NCI-H1930 (cell line): ENCODE measurements at places on chromosomes 3 and 15.

GRCh38 chr3:25151903-25152295, 276.2 kb upstream of the RARB start:
- DNase-seq = no peak

- no peak for DNase-seq
Measured at GRCh38 chr3:154642145-154642544, 212.2 kb upstream of the GPR149 start.

- DNase-seq = no peak
Measured at GRCh38 chr3:139778682-139779233, 101.0 kb upstream of the NMNAT3 start.

DNA sequence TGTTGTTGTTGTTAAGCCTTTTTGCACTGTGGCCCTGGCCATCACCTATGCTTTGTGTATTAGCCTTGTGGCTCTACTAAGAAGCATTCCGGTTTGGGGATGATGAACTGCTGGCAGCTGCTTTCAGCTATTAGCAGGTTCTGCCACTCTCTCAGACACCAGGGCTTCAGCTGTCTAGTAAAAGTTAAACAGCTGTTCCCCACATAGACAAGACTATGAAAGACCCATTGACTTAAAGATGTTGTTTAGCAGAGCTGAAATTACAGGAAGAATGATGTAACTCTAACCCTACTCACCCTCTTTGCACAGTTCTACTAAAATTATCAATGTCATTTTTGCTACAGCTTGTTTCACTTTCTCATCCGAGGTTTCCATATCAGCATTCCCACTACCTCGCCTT, 131.2 kb upstream of the CGNL1 start:
- DNase-seq = no peak

DNA sequence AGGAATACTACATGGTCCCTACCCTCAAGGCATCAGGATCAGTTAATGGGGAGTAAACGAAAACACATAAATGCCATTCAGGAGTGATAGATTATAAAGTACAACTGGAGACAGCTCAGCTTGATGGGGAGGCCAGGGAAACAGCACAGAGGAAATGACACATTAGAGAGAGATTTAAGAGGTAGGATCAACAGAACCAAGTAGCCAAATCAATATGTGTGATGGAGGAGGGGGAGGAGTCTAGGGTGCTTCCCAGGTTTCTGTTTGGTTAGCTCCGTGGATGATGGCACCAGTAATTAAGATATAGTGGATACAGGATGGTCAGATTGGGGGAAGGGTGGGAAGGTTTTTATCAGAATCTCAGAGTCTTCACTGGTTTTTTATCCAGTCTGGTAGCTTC, 229.5 kb upstream of the ROPN1 start:
- DNase-seq = no peak

DNA sequence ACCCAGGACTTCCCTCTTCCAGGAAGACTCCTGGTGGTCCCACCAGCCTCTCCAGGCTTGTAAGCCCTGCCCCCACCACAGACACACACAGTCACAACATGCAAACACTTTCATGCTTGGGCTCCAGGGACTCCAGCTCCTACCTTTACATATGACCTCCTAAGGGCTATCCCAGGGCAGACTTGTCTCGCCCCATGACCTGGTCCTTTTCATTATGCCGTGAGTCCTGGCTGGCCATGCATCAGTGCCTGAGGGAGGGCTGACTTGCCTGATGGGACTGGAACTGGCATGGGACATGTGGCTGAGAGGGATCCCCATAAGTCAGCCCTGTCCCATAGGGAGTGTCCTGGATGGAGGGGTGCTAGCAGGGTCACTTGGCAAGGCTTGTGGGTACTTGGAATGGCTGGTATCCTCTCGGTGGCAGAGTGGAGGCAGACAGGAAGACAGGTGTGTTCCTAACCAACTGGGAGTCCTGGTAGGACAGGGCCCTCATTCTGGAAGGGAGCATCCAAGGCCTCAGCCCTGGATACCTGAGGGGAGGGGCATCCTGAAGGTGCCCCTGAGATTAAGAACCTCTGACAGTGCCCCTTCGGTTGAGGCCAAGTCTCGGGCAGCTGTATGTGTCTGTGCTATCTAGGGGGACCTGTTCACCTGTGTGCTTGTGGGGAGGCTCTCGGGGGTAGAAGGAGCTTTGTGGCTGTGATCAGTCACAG, 540 bp upstream of the HHATL start:
- DNase-seq = no peak

DNA sequence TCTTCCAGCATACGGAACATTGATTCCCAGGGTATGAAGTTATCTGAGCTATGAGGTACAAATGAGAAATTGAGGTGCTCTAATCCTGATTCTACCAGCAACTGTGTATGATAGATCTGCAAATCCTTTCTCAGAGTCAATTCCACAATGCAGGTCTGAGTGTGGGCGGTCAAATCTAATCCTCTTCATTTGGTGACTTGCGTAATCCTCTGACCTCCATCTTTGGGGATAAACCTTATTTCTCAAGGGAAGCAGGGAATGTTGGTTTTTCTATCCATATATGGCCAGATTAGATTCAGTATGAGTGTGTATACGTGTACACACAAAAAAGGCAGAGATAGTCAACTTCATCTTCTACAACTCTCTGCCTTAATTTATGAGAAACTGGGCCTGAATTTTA, 348.4 kb upstream of the IL12A start:
- no peak for DNase-seq

GRCh38 chr15:67736810-67737209, 88.5 kb upstream of the SKOR1 start:
- DNase-seq = no peak

DNA sequence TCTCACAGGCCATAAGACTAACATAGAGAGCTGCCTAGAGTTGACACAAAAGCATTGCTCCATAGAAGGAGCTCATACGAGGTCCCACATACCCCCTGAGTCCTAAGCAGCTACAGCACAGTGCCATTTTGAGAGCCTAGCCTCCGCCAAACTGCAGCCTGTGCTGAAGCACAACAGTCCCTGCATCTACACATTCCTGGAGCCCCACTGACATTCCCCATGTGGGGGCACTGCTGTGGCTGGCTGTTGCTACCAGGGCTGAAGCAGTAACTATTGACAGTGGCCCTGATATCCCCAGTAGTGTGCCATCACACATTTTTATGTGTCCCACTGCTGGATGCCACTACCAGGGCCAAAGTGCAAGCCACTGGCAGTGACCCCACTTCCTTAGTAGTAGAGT, 80.3 kb downstream of the CERS3 start:
- DNase-seq = no peak

GRCh38 chr15:40460404-40460803, 10.4 kb upstream of the CHST14 start:
- DNase-seq = no peak

- no peak for DNase-seq
Measured at GRCh38 chr15:48644827-48645557, 517 bp downstream of the FBN1 start.

GRCh38 chr15:66701422-66702034, 508 bp upstream of the SMAD6 start:
- no peak for DNase-seq

GRCh38 chr15:38530113-38530512, 34.5 kb downstream of the RASGRP1 start:
- DNase-seq = no peak

DNA sequence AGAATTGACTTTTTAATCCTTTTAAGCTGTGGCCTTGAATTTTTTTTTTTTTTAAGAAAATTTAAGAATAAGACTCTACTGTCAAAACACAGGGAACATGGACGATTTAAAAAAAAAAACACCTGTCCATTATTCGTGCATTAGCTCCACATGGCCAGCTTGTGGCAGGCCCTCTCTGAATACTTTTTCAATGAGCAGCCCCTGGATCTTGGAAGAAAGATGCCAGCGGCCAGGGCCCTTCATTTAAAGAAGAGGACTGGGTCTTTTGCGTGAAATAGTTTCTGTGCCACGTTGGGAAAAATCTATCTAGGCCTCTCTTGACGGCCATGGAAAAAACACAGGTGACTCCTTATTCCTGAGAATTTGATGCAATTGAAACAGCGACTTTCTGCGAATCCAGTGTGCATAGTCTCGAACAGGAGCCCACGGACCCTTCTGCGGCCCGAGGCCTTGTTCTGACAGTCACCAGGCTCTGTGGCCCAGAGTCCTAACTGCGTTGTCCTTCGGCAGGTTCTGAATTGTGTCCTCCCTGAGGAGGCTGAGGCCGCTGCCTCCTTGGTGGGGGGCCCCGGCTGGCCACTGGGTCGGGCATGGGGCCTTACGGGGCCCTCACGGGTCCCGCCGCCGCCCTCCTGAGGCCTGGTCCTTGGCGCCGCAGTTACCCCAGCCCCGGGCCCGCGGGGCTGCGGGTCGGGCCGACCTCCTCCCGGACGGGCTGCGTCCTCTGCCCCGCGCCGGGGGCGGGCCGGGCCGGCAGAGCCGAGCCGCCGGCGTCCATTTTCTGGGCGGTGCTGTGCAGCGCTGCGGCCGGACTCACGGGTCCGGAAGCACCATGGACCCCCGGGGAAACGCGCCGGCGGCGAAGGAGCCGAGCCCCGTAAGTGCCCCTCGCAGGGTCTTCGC, 33.5 kb downstream of the ZBTB38 start:
- DNase-seq = no peak

DNA sequence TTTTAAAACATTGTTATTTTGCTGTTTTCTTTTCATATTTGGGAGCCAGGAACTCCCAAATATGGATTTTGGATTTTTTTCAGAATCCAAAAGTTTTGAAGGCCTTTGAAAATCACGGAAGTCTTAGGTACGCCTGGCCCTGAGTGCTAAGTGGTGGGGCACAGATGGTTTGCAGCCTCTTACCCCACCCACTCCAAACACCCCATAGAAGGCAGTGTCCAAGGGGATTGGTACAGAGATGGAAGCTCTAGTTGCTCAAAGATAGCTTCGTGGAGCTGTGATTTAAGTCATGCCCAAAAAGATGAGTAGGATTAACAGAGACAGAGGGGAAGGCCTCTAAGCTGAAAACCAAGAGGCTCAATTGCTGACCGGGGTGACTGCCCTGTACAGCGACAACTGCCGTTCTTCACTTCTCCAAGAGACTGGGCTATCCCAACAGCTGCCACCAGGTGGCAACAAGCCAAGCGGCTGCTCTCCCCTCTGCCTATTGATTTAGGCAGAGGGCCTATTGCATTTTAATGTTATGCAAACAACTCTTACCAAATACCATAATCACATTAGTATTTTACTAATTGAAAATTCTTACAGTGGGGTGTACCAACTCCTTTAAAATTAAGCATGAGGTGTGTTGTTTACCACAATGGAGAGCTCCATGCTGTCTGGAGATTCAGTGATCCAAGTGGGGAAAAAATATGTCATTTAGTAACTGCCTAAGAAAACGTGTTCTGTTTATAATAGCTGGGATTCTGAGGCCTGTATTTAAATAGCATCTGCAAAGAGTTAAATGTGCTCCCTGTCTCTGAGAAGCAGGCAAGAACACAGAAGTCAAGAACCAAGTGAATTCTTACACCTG, 64.0 kb upstream of the C15orf61 start:
- DNase-seq = peak; percentile 4

DNA sequence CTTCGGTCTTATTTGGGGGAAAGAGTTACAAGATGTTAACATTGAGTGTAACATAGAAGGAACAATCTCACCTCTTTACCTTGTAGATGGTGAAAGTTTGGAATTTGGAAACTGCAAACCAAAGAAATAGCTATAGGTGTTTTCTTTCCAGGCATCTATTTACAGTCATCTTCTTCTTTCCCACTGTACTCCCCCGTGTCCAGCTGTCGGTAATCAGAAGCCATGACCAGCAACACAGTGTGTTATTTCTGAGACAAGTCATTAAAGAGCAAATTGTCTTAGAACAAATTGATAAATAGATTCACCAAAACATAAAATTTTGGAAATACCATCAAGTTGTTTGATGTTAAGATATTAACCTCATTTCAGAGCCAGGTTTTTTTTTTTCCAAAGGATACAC, 590.5 kb upstream of the NAALADL2 start:
- no peak for DNase-seq

- DNase-seq = no peak
Measured at GRCh38 chr3:46676601-46677410, 16.7 kb downstream of the ALS2CL start.

DNA sequence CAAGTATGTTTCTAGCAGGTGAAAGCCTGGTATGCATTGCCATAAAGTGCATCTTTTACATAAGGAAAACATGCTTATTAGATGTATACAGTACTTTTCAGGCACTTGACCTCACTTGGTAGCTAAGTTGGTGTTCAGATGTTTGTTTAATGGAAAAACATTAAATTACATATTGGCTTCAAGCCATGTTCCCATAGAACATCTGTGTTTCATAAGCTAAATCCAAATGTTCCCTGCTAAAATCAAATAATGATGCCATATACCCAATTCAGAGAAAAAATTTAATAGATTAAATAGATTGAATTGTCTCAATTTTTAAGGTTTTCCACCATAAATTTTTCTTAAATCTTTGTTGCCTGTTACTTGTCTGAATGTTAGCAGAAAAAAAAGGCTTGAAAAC, 19.1 kb upstream of the RPL22L1 start:
- no peak for DNase-seq

DNA sequence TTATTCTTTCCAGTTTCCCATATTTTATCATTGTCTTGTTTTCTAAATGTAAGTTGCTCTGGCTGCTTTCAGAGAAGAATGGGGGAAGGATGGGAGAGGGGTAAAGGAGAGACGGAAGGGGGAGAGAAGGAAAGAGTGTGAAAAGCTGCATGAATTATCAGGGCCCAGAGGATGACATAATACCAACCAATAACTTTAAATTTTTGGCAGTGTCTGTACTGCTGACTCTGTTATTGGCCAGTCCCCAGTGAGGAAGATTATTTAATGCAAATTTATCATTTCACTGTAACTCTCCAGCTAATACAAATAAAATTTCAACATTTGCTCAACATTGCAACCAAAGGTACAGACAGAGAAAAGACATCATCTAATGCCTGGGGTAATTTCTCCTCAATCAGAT, 551.7 kb upstream of the CFAP20DC start:
- no peak for DNase-seq

DNA sequence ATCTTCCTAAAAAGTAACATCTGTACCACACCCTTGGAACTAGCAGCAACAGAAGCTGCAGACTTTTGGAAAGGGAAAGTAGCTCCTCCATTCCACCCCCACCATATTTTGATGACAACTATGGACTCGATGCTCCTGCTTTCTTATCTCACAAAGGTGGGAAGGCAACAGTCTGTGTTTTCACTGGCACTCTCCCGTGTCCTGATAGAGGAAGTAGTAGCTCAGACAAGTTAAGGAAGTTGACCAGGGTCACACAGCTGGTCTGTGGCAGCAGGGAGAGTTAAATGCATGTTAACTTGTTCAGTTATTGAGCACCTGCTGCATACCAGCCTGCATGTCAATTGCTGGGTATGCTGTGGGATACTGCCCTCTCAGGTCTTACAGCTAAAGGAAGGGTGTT, 33.1 kb downstream of the BHLHE40 start:
- DNase-seq = no peak

DNA sequence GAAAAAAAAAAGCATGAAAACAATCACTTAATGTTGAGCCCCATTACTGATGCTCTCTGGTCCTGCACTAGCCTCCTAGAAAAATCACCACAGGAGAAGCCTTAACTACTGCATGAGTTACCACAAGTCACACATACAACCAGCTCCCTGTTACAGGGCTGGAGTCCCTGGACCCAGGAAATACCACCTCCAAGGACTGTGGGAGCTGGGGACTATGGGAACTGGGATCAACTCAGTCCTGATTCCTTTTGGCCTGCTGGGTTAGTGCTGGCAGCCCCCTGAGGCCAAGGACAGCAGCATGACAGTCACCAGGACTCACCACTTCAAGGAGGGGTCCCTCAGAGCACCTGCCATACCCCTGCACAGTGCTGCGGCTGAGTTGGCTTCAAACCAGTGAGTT, 559 bp downstream of the NR1I2 start:
- DNase-seq = no peak
